ENCODE measurements at places on chromosomes 12 and 14.

GRCh38 chr12:93243689-93244513 is 133.8 kb upstream of the NUDT4 start:
- no peak for DNase-seq

- DNase-seq: no peak
Observed at GRCh38 chr12:124750787-124751471, 112.7 kb downstream of the SCARB1 start.

- peak; percentile 80 for DNase-seq
Observed at GRCh38 chr14:61894452-61895077, 132.3 kb downstream of the SNAPC1 start.

- no peak for DNase-seq
Observed at GRCh38 chr12:116635487-116635886, 76.3 kb downstream of the MAP1LC3B2 start.

DNA sequence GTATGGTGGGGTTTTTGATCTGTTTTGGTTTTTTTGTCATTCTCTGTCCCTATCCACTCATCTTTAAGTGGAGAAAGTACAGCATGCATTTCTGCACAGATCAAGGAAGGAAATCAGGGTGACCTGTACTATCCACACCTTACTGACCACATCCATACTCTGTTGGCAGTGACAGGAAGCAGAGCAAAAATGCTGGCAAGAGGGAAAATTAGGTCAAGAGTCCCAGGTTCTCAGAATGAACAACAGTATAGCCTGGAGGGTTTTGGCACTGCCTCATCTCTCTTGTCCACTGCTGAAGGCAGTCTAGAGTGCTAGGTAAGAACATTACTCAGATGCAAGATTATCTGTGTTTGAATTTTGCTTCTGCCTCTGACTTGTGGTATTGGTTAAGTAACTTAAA is 70.7 kb downstream of the TAOK3 start:
- DNase-seq: no peak

- DNase-seq: no peak
Observed at GRCh38 chr14:49250109-49250508, 336.1 kb downstream of the RPS29 start.

GRCh38 chr14:55125403-55125802 is 3.6 kb upstream of the LGALS3 start:
- no peak for DNase-seq

GRCh38 chr12:46659032-46659650 is 166.7 kb downstream of the SLC38A4 start:
- DNase-seq: no peak

GRCh38 chr12:3791256-3791874 is 38.5 kb upstream of the CRACR2A start:
- DNase-seq: no peak

- no peak for DNase-seq
Observed at GRCh38 chr14:33780035-33780434, 170.8 kb downstream of the EGLN3 start.

DNA sequence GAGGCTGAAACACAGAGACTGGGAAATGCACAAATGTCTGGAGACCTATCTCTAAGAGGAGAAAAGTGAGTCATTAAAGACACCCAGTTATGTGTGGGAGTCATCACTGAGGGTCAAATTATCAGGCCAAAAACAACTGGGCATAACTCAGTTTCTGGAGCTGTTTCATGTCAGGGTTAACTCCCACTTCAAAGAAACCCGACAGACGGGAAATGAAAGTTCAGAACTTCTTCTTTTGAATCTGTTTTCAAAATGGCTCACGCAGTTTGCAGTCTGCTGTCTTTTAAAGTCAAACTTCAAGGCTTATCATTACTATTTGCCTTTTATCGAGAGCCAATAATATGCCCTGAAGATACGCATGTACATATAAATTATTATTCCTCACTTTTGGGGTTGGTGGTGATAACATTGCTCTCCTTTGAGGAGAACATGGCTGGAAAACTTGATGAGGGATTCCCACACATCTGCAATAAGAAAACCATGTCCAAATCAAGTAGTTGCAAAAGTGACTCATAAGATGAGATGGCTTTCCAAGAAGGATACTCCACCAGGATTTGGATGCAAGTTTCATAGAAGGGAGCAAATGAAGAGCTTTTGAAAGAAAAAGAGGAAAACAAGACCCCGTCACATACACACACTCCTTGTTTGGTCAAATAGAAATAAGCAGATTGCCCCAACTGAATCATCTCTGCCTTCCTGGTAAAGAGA is 341.4 kb downstream of the ADAMTS20 start:
- no peak for DNase-seq

GRCh38 chr12:128994856-128995255 is 141.6 kb downstream of the GLT1D1 start:
- DNase-seq: no peak

DNA sequence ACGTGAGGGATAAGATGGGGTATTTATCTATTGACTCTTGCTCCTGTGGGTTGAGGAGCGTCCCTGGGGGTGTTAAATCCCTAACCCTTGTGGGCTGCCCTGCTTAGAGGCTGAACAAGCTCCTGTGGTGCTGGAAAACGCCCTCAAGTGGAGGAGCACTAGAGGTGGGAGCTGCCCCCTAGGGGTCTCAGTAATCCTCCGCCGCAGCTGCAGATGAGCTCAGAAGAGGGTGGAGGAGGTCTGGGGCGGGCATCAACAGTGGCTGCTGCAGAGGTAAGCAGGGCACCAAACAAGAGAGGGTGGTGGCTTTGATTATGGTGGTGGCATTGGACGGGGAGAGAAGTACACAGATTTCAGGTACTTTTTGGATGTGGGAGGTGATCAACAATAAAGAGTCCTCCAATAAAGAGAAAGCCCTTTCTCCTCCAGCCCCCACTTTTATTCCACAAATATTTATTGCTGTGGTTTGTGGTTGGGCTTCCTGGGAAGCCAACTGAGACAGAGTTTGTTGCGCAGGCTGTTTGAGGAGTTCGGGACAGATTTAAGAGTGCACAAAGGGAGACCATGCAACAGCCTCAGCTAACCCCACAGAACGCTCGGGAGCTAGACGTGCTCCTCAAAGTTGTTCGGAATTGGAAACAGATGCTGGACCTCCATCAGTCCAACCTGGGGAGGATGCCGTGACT is 179.9 kb downstream of the ADCK1 start:
- no peak for DNase-seq

GRCh38 chr12:92845329-92845728 is 83.8 kb downstream of the EEA1 start:
- no peak for DNase-seq

DNA sequence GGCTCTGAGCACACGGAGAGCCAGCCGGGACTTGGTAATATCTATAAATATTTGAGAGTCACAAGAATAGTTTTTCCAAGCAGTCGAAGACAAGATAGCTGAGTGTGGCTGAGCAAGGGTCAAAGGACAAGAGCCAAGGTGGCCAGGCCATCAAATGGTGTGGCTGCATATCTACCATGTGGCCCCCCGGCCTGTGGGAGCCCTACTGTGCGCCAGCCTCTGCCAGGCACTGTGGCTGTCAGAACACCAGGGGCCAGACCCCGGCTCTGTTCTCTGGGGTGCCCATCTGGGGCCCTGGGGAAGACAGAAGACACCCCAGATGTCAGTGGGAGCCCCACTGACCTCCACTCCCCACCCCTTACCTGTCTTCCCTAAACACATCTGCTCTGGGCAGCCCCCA is 22.7 kb downstream of the BEGAIN start:
- no peak for DNase-seq

DNA sequence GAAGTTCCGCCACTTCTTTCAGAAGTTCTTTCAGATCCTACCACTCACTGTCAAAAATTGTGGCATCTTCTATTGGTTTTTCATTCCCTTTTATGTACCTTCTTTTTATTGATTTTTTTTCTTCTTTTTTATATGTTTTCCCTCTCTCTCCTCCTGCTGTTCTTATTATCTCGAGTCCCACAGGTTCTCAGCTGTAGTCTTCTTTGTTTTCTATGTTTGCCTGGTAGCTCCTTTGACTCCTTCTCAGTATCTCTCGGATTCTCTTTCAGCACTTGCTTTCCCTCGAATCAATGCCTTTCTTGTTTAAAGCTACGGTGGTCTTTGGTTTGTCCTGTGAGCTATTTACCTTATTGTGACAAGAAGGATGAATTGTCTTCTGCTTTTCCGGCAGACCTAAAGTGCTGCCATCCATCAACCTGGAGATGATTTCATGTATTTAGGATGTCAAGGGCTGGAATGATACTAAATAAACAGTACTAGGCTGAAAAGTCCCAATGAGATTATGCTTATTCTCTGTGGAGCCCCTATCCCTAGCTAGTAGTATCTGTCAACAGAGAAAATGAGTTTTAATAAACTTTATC is 541.7 kb downstream of the NOVA1 start:
- no peak for DNase-seq

DNA sequence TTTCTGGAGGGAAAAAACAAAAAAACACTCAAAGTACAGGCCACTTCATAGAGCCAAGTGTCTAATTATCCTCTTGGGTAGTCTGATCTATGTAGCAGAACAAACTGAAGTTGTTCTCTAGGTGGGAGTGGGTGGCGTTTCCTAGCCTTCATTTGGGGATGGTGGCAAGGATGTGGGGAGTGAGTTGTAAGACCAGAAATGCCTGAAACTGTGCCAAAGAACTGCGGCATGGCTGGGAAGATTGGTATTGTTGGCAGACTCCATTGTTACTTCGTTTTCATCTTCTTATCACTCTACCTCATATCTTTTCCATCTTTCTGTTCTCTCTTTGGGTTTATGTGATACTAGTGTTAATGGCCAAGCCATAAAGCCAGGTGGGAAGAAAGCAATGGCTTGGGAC is 177.3 kb upstream of the DDHD1 start:
- DNase-seq: no peak

DNA sequence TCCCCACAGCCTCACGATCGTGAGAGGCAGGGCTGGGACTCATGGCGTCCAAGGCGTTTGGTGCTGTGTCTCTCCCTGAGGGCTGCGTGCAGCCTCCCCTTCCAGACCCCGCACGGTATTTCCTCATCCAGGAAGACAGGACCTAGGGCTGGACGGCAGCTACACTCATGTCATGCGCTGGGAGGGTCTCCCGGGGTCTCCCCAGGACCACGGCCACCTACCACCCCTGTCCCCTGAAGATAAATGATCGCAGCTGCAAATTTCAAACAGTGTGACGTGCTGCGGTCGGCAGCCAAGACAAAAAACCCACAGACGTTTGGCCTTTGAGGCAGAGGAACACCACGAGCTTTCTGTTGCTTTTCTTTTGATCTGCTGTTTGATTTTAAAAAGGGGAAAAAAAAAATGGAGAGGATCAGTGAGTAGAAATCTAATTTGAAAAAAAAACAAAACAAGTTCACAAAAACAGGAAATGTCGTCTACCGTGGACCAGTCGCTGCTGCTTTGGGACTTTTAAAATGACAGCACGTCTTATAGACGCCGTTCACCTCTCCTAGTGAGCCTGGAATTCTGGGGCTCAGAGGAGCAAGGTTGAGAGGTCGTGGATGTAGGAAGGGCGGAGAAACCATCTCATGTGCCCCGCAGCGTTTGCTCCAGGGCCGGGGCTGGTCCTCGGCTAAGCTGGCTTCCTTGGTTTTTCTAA is 237.6 kb downstream of the SLC41A2 start:
- peak; percentile 70 for DNase-seq

- DNase-seq: no peak
Observed at GRCh38 chr12:108701779-108702441, 29.4 kb downstream of the CORO1C start.

DNA sequence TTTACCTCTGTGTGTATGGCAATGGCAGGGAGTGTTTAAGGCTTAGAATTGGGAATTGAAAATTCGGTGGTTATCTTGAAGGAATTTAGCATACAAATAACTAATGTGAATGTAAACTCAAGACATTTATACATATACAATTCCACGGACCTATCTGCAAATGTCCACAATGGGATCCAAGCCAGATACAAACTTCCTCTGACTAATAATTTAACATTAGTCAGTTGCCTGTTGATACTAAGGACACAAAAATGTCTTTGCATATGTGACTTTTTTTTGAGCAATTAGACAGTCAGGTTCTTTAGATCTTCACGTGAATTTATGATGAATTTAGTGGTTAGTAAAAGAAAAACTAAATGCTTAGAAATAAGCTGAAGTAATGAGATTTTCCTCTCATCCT is 40.5 kb downstream of the ESR2 start:
- DNase-seq: no peak

GRCh38 chr14:85459361-85460000 is 70.5 kb upstream of the FLRT2 start:
- DNase-seq: no peak

- no peak for DNase-seq
Observed at GRCh38 chr14:54591461-54591860, 24.5 kb downstream of the SAMD4A start.

- DNase-seq: no peak
Observed at GRCh38 chr12:11962860-11963259, 107.9 kb upstream of the BCL2L14 start.

DNA sequence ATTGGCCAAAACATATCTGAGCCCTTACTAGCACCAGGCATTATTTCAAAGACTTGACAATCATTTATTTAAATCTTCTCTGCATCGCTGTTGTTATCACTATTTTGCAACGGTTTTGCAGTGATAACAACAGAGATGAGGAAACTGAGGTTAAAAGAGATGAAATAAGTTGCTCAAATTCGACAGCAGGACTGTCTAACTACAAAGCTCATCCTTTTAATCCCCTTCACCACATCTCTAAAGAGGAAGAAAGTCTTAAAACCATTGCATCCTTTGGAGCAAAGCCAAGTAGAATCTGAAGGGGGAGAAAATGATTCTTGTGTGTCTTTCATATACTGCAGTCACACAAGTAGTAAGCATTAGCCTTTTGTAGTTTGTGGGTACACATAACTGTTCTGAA is 14.8 kb upstream of the ETNK1 start:
- DNase-seq: no peak

DNA sequence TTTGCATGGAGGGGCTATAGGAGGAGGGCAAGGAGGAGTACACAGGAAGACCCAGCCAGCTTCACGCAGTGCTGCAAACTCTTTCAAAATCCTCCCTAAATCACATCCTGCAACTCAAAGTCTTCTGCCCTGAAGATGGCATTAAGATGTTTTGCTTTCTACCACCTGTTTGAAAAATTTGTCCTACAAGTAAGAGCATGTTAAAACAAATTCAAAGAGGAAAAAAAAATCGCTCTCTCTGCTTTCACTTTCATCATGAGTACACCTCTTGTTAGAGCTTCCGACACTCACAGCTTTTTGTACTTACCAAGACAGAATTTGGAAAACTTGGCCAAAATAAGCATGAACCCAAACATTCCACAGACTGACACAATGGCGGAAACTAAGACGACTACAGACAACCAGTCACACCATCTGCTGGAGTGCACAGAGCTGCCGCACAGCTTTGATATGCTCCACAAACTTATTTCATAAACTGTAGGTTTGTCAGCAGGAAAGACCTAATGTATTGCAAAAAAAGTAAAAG is 21.3 kb downstream of the GCH1 start:
- DNase-seq: no peak

Measured in activated CD8-positive, alpha-beta memory T cell treated with anti-CD3 and anti-CD28 coated beads, Interleukin-2, amount 50 U/mL, for 48 hours (primary cell).